ENCODE measurements at places on chromosomes 2 and 18.

DNA sequence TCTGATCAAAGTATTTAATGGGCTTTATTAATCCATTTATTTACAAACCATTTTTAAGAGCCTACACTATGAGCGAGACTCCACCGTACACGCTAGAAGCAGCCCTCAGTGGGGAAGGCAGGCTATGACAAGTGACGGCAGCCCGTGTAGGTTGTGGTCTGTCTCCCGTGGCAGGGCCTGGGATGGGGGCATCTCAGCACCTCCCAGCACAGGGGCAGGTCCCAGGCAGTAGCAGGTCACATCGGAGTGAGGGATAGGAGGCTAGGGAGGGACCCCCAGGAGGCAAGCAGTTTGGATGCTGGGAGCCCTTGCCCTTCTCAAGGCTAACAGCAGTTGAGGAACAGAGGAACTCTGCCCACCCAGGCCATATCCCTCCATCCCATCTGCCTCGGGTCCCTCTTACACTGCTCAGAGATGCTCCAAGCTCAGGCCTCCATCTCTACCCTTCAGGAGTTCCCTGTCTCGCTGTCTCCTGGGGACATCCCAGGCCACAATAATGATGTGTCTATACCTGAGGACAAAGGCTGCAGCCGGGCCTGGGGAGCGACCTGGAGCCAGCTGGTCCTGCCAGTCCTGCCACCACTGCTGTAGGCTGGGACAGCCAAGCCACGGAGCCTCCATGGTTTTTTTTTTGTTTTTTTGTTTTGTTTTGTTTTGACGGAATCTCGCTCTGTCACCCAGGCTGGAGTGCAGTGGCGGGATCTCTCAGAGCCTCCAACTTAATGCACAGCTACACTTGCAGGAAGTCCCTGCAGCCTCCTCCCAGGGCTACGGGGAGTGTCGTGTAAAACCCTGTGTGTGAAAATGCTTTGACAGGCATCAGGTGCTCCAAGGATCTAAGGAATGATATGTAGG, 92.0 kb downstream of the NDUFA10 start:
- DNase-seq = no peak

- peak; percentile 7 for DNase-seq
Measured at GRCh38 chr18:22559414-22560274, 141.9 kb upstream of the CTAGE1 start.

- no peak for DNase-seq
Measured at GRCh38 chr2:229654437-229654836, 59.9 kb downstream of the DNER start.

- no peak for DNase-seq
Measured at GRCh38 chr2:27320958-27321543, 1.8 kb downstream of the MPV17 start.

- no peak for DNase-seq
Measured at GRCh38 chr2:57881998-57882888, 164.4 kb upstream of the VRK2 start.

GRCh38 chr2:41955316-41956043, 92.3 kb upstream of the PKDCC start:
- DNase-seq = no peak

DNA sequence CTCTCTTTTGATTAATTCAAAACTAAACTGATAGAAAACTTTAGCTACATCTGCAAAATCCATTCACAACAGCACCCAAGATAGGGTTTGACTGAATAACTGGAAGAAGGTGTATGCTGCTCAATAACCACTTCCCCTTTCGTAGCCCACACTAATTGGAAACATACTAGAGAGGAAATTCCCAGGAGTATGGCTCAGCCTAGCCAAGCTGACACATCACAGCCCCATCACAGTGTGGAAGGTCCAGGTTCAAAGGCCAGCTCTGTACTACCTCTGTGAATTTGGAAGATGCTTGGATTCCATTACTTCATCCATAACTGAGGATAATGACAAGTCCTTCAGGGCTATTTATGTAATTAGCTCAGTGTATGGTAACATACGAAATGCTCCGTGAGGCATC, 185.4 kb downstream of the FBXO15 start:
- DNase-seq = no peak

- no peak for DNase-seq
Measured at GRCh38 chr2:120262761-120263428, 10.2 kb downstream of the RALB start.

GRCh38 chr2:10668402-10669012, 21.3 kb downstream of the NOL10 start:
- peak; percentile 72 for DNase-seq

DNA sequence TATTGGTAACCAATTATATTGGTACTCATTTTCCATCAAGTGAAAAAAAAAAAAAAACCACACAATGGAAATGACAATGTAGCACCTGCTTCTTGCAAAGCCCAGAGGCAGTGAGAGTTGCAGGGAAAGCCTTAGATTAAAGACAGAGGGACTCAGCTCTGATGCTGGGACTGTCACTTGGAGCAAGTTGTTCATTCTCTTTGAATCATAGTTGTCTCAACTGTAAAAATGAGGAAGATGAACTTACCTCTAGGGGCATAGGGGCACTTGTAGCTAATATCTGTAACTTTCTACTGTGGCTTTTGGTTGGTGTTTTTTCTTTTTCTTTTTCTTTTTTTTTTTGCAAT, 81.4 kb upstream of the LPIN2 start:
- DNase-seq = no peak

- no peak for DNase-seq
Measured at GRCh38 chr2:9137379-9138150, 69.0 kb upstream of the ASAP2 start.

GRCh38 chr18:73784853-73785252, 362.8 kb downstream of the FBXO15 start:
- no peak for DNase-seq

DNA sequence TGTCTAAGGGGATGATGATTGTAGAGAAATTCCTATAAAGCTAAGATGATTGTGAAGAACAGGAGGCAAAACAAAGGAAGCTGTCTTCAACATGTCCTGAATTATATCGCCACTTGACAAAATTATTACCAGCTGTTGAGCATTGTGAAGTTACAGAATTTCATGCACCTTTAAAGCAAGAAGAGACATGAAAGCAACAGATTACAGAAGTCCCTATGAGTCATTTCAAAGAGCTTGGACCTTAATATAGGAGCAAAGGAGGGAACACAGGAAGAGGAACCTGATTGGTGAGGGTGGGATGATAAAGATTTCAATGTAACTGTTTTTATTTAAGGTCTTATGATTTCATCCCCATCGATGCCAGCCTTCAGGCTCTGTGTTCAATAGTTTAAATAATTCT, 526.9 kb upstream of the HNMT start:
- no peak for DNase-seq

- DNase-seq = no peak
Measured at GRCh38 chr2:172408143-172408766, 19.1 kb upstream of the ITGA6 start.

GRCh38 chr2:65999796-66000195, 435.1 kb upstream of the MEIS1 start:
- DNase-seq = no peak

GRCh38 chr2:11270891-11271290, 73.5 kb downstream of the ROCK2 start:
- no peak for DNase-seq

GRCh38 chr18:61546590-61546989, 213.4 kb downstream of the CDH20 start:
- DNase-seq = no peak

DNA sequence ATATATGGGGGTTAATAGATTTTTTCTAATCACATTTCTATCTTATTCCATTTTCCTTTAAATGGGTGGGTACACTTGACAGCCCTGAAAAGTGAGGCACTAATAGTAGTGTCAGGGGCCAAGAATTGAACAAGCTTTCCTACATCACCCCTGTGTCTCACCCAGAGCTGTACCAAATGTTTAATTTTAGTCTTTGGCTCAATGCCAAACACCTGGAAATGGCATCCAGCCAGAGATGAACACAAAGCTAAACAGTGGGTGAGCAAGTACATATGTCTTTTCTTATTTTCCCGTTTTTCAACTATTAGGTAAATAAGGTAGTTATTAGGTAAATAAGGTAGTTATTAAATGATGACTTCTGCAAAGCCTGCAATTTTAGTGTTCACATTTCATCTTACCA, 276.3 kb upstream of the ERBB4 start:
- no peak for DNase-seq

GRCh38 chr2:159131267-159131913, 155.1 kb downstream of the WDSUB1 start:
- no peak for DNase-seq
